Uterus (tissue), 4 donors: ENCODE measurements at places on chromosomes 7 and 10. TPM values are rescaled to one million over a fixed set of nuclear protein-coding genes. Genes with fewer than 3 reads are reported as not detected.

- DNase-seq, result no peak
Measured at GRCh38 chr7:24971333-24972165, 8.4 kb downstream of the OSBPL3 start.

- no peak for DNase-seq
Measured at GRCh38 chr10:6877722-6878392, 297.8 kb upstream of the PRKCQ start.

- DNase-seq, result no peak
Measured at GRCh38 chr7:18667466-18667865, 171.9 kb downstream of the HDAC9 start.

DNA sequence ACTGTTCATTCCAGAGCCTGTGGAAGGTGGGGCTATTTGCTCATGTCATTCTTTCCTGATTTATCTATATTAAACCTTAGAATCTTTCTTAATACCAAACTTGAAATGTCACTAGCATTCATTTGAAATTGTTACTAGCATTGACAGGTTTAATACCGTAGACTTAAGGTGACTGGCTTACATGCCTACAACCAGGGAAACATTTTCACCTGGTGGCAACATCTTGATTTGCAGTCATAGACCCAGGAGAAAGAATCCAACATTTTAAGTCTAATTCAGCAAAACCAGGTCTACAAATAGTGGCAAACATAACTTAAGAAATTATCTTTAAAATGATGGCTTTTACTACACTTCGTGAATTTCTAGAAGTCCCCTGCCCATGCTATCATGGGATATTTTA, 353.7 kb downstream of the HTR7 start:
- DNase-seq, result no peak

The PDAP1 gene
- total RNA-seq, result 185 TPM

The PHYH gene
- 22.0 TPM for total RNA-seq

DNA sequence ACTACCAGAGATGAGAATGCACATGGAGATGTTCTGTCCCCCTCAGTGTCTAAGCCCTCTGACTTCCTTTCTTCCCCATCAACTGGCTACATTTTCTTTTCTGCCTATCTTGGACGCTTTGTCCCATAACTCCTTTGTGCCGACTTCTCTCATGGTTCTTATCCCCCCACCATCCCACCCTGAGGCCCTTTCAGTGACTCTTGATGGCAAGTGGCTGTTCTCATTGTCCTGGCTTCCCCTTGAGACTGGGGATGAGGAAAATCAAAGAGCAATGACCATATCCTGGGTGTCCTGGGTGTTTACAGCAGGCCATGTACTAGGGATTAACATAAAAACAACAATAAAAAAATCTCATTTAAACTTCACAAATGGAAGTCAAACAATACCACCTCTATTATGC, 18.8 kb upstream of the GGCT start:
- no peak for DNase-seq

The MLXIPL gene
- not detected for total RNA-seq

GRCh38 chr7:114806590-114807162, 115.2 kb upstream of the MDFIC start:
- DNase-seq, result no peak

DNA sequence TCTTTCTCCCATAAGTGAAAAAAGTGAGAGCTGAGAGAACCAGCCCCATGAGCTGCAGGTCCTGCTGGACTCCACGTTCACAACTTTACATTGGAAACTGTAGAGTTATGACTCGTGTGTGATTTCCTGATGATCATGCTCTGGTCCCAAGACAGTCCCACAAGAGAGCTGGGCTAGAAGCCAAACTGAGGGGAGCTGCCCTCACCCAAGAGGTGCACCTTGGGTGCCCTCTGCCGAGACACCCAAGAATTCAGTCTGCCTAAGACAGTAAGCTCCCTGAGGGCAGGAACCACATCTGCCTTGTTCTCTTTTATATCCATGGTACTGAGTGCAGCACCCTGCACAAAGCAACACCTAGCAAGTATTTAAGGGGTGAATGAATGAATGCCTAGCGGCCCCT, 112.8 kb upstream of the SFMBT2 start:
- no peak for DNase-seq

The ARMS2 gene
- total RNA-seq, result not detected

The BPGM gene
- total RNA-seq, result 11.0 TPM
